ENCODE measurements at places on chromosomes 5 and 9.
A peak's percentile ranks its signal among the peaks of the same experiment; 100 is the strongest.

DNA sequence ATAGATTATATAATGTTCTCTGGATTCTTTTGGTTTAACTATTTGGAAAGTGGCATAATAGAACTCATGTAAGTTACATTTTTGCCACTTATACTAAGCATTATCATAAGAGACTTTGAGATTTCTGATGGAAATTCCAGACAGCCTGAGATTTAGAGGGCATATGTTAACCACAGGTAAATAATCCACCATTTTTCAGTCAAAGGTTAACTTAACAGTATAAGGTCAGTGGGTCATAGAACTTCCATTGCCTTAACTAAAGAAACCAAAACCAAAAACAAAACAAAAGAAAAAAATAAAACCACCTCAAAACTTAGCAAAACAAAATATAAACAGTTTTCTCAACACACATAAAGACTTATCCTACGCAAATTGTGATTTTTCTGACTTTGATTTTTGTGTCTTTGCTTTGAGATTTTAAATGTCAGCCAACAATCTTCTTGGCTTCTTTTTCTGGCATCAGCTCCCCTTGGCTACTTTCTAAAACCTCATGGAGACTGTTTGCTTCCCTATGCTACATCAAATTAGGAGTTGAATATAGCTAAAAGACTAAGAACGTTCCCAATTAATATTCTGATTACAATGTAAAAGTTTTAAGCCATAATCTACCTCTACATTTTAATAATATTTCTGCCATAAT is 430.1 kb upstream of the DAB2 start:
- no peak for DNase-seq

DNA sequence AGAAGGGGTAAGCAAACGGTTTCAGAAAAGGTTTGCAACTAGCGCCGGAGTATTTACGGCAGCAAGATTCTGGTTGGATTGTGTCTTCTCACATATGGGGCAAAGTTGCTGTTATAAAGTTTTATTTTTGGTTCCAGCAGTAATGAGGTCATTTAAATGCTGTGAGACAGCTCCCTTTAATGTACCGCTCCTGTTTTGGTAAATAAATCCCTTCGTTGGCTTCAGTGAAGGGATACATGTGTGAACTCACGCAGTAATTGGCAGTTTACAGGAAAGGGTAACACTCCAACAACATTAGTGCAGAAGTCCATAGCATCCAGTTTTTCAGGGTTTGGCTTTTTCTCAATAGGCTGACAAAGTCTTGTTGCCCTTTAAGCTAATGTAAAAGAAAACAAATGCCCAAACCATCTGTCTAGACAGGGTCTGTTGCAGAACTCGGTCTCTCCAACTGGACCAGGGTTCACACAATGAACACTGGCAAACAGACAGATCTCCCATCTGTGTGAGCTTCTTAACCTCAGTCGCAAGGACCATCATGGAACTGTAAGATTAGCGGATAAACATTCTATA is 184.0 kb downstream of the GOLPH3 start:
- no peak for DNase-seq

- DNase-seq = no peak
Observed at GRCh38 chr9:103757062-103757461, 337.0 kb upstream of the SMC2 start.

DNA sequence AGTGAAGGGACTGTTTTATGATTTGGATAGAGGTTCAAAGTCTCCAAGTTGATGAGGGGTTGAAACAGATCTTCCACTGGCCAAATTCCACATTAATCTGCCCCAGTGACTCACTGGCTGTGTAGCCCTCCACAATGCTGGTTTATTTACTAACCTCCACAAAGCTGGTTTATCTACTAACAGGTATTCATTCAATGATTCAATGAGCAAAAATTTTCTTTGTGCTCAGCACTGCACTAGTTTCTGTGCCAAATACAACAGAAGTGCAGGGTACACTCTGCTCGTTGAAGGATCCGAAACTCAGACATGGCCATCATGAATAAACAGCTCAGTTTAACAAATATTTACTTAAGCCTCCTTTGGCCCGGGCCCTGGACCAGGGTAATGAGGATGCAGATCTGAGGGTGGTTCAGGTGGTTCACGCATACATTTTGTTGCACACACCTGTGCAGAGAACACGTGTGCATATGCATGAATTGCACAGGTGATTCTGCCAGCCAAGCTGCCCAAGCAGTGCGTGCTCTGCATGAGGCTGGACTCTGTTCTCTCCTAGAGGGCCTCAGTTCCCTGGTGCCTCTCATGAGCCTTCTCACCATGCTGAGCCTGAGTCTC is 71.0 kb downstream of the SH3PXD2B start:
- no peak for DNase-seq

- DNase-seq = no peak
Observed at GRCh38 chr5:112534611-112535255, 115.7 kb upstream of the EPB41L4A start.

- DNase-seq = peak; percentile 26
Observed at GRCh38 chr5:37723162-37723961, 116.5 kb downstream of the GDNF start.

GRCh38 chr5:169280286-169280685 is 20.7 kb downstream of the SLIT3 start:
- DNase-seq = peak; percentile 54

DNA sequence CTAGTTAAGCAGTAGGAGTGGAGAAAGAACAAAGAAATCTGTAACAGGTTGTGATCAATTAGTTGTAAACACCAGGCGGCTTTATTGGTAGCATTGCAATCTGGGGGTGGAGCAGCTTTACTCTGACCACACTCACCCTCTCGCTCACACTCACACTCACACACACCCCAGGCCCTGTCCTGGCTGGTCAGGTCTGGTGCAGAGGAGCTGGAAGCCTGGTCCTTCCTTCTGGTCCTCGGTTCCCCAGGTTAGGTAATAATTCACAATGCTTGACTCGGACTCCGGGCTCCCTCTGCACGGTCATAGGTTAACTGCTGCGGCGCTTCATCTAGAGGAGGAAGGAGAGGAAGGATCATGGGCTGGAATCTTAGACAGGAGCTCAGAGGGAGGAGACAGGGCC is 1.6 kb downstream of the CCL19 start:
- DNase-seq = no peak

GRCh38 chr5:41797662-41798061 is 72.6 kb downstream of the OXCT1 start:
- DNase-seq = no peak

- DNase-seq = no peak
Observed at GRCh38 chr5:168552146-168552545, 23.0 kb downstream of the FBLL1 start.

- no peak for DNase-seq
Observed at GRCh38 chr5:17120209-17120608, 97.2 kb upstream of the BASP1 start.

DNA sequence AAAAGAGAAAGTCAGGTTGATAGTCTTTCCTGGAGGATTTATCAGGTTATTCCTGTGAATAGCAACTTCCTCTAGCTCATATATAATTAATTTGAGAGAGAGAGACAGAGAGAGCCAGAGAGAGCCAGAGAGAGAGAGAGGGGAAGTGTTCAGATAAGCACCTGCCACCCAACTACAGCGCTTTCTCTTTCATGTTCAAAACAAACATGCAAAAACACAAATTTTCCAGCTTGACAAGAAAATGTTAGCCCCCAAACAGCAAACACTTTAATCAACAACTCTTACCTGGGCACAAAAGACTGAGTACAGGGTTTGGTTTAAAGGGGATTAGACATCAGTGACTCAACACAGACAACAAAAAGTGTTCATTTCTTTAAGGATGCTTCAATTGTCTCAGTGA is 61.7 kb upstream of the PLPP6 start:
- DNase-seq = no peak

DNA sequence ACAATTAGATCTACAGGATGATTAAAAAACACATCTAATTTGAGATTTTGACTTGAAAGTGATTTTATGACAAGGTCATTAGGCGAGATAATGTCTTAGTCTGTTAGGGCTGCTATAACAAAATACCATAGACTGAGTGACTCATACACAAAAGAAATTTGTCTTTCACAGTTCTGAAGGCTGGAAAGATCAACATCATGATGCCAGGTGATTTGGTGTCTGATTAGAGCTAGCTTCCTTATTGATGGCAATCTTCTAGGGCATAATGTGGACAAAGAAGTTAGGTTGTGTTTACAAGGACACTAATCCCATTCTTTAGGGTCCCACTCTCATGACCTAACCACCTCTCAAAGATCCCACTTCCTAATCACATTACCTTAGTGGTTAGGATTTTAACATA is 256.7 kb downstream of the TUSC1 start:
- no peak for DNase-seq

DNA sequence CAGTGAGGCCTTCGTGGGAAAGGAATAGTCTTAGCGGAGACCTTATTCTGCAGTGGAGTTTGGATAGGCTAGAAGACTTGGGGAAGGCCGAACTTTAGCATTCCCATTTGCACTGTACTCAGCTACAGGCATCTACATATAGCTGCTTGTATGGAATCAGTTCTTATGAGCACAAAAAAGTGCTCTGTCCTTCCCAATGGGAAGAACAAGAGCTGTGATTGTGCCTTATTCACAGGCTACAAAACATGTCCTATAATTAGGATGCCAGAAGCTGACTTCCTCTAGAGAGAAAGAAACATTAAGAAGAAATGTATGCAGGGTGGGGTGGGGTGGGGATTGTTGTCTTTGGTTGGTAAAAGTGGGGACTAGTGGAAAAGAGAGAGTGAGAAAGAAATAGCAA is 154.7 kb downstream of the ATP10B start:
- no peak for DNase-seq

- no peak for DNase-seq
Observed at GRCh38 chr5:42993516-42994245, 46.4 kb downstream of the ANXA2R start.

GRCh38 chr9:78997296-78997695 is 574.5 kb upstream of the TLE4 start:
- no peak for DNase-seq

DNA sequence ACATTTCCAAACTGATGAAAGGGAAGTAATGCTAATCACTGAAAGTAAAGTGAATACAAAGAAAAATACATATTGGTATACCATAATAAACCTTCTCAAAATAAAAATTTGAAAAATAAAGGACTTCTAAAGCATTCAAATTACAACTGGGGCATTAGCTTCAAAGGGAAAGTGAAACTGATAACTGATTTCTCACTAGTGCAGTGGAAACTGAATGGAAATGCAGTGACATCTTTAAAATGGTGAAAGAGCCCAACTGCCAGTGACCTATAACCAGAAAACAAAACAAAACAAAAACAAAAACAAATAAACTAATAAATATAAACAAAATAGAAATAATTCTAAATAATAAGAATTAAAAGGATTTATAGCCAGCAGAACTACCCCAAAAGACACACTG is 297.5 kb upstream of the GRIN3A start:
- no peak for DNase-seq

- peak; percentile 78 for DNase-seq
Observed at GRCh38 chr9:89449261-89449671, 48.6 kb downstream of the SEMA4D start.

DNA sequence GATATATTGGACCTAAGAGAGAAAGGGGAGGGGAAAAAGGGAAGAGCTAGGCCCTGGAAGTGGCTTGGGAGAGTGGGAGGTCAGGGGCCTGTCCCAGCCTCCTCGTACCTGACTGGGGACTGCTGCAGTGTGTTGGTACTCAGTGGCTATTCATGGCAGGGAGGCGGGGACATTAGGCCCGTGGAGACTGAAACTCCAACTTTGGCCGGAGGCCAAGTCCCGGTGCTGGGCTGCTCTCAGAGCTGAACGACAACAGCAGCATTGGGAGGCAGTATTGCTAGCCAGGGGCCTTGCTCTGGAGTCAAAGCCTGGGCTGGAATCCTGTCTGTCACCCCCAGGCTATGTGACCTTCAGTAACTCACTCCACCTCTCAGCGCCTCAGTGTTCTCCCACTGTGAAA is 37.8 kb downstream of the NEURL1B start:
- DNase-seq = peak; percentile 94

GRCh38 chr5:93257616-93258015 is 323.4 kb downstream of the NR2F1-AS1 start:
- no peak for DNase-seq

Measured in posterior cingulate gyrus (tissue), 11 donors.